ENCODE measurements at places on chromosomes 6 and 20.

GRCh38 chr6:152554851-152555250 is 82.3 kb downstream of the SYNE1 start:
- no peak for DNase-seq

DNA sequence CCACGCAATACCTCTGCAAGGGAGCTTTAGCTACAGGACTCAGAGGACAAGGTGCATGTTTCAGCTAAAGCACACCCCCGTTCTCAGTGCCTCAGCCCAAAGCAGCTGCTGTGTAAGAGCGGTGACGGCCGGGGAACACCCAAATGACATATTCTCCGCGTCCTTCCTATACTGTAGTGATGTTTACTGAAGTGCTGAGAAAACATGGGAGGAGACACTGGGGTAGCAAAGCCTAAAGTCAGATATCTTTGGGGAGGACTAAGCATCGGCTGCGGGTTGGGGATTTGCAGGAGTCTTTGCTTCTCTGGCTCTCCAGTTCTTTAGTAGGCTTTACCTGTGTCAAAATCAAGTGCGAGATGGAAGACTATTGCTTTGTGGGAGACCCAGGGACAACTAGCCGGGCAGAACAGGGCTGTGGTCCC is 1.7 kb downstream of the SLC22A23 start:
- DNase-seq, result no peak

GRCh38 chr6:10146715-10147451 is 268.0 kb downstream of the TFAP2A start:
- DNase-seq, result no peak

GRCh38 chr6:114119056-114119455 is 148.1 kb upstream of the HDAC2 start:
- no peak for DNase-seq

DNA sequence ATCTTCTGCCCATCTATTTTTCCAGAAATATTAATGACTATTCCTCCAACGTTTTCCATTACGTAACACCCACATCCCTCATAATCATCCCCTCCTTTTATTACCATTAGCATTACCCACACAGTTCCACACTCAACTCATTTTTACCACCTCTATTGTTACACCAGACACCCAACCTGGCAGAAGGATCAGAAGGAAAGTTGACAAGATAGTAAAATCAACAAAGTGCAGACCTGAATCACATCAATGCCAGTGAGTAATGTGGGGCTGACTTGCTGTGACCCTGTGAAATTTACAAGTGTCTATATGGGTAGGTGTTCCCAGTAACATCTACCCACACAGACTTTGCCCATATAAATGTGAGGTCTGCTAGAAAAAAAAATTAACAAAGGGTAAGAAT is 568.2 kb downstream of the MAFB start:
- DNase-seq, result no peak

DNA sequence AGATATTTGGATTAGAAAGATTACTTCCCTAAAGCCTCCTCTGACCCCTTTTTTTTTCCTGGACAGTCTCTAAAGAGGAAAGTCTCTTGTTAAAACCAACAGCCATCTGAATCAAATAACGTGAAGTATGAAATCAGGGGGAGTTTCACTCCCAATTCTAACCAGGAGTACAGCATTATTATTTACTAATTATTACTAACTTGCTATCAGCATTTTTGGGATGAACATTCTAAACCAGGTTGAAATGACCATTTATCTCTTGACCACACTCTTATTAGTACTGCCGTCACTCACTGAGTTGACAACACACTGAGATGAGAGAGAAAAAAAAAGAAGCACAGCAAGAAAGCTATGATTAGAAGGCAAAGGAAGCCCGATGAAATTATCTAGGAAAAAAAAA is 114.4 kb upstream of the BCLAF1 start:
- DNase-seq, result no peak

GRCh38 chr6:166640342-166641043 is 13.4 kb upstream of the RPS6KA2 start:
- DNase-seq, result no peak

- DNase-seq, result no peak
Observed at GRCh38 chr6:26534681-26535465, 3.3 kb upstream of the HMGN4 start.

- DNase-seq, result no peak
Observed at GRCh38 chr6:166277018-166277417, 31.2 kb downstream of the PRR18 start.

- peak; percentile 97 for DNase-seq
Observed at GRCh38 chr20:32681175-32682084, 7.7 kb upstream of the C20orf203 start.

- no peak for DNase-seq
Observed at GRCh38 chr6:117018771-117019170, 141.7 kb downstream of the RFX6 start.

- DNase-seq, result no peak
Observed at GRCh38 chr6:34347303-34347702, 45.2 kb downstream of the NUDT3 start.

GRCh38 chr20:830011-830521 is 3.4 kb upstream of the FAM110A start:
- DNase-seq, result no peak

GRCh38 chr20:35312318-35312717 is 20.1 kb upstream of the FAM83C start:
- DNase-seq, result peak; percentile 98

- no peak for DNase-seq
Observed at GRCh38 chr6:23661549-23661948, 464.5 kb upstream of the NRSN1 start.

GRCh38 chr6:131980791-131981623 is 29.8 kb upstream of the CCN2 start:
- no peak for DNase-seq

- no peak for DNase-seq
Observed at GRCh38 chr6:116158641-116159040, 32.7 kb upstream of the COL10A1 start.

GRCh38 chr6:156839129-156839528 is 62.0 kb downstream of the ARID1B start:
- no peak for DNase-seq

DNA sequence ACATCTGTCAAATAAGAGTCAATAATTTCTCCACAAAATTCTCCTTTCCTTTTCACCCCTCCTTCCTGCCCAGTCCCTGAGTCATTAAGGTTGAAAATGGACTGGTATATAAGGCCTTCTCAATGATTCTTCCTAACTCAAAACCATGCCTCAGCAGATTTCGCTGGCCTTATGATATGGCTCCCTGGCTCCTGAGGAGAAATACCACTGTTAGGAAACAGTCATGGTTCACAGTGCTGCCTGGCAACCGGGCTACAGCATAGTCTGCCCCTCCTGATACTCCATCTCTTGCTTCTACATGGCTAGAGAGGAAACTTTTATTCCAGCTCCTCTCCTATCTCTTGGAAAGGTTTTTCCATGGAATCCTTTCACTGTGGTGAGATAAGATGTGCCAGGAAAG is 4.7 kb downstream of the UBE2J1 start:
- DNase-seq, result no peak

DNA sequence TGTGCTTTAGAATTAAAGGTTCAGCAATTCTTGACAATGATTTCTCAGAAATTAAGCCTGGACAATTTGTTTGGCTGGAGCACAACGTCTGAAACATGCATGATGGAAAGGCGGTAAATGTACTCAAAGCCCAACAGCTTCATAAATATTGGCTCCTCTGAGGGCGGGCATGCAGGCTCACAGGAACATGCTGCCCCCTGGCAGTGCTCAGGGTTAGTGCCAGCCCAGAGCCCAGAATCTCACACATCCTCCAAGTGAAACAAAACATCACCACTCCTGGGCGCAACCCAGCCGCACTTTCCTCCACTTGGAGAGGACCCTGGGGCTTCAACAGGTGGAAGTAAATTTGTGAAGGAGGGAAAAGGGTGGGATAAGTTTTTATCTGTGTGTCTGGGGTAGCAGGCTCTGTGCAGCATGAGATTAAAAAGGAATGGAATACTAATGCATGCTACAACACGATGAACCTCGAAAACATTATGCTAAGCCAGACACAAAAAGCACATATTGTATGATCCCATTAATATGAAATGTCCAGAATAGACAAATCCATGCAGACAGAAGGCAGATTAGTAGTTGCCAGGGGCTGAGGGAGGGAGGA is 54.1 kb upstream of the PTPRT start:
- peak; percentile 68 for DNase-seq

DNA sequence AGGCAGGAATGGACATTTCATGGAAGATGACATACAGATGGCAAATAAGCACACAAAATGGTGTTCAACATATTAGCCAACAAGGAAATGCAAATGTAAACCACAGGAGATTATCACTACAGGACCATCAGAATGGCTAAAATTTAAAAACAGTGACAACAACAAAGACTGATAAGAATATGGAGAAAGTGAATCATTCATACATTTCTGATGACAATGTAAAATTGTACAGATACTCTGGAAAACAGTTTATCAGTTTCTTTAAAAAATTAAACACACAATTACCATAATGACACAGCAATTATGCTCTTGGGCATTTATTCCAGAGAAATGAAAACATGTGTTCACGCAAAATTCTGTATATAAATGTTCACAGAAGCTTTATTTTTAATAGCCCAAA is 105.8 kb upstream of the RUNX2 start:
- no peak for DNase-seq

GRCh38 chr6:91718198-91718597 is 1131.3 kb upstream of the MAP3K7 start:
- DNase-seq, result no peak

DNA sequence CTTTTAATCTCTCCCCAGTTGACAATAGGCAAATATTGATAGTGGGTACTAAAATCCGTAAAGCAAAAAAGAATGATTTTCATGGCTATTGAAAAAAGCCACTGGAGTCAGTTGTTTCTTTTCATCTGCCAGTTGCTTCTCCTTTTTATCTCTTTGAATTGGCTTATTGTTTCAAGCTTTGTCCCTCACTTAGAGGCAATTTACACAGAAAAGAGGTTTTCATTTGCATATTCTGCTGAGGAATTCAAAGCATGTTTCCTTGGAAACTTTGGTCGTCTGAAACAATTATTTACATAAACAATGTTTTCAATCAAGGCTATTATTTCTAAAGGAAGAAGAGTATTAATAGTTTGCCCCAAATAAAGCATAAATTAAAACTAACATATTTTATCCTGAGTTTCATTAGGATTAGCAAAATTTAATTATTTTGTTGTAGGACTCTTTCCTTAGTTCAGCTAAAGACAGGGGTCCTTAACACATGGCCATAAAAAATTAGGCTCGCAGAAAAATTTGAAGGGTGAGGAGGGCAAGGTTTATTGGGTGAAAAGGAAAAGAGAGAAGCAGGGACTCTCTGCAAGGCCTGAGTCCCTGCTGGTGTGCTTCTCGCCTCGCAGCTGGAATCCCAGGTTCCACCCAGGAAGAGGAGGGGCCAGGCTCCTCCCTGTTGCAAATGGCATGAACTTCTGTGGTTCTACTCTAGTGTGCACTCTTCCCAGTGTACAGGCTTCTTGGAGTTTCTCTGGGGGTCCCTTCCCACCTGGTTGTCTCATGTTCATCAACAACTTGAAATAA is 138.8 kb upstream of the LAMA2 start:
- no peak for DNase-seq
